ENCODE measurements at places on chromosomes 3 and 15.
A peak's percentile ranks its signal among the peaks of the same experiment; 100 is the strongest.

DNA sequence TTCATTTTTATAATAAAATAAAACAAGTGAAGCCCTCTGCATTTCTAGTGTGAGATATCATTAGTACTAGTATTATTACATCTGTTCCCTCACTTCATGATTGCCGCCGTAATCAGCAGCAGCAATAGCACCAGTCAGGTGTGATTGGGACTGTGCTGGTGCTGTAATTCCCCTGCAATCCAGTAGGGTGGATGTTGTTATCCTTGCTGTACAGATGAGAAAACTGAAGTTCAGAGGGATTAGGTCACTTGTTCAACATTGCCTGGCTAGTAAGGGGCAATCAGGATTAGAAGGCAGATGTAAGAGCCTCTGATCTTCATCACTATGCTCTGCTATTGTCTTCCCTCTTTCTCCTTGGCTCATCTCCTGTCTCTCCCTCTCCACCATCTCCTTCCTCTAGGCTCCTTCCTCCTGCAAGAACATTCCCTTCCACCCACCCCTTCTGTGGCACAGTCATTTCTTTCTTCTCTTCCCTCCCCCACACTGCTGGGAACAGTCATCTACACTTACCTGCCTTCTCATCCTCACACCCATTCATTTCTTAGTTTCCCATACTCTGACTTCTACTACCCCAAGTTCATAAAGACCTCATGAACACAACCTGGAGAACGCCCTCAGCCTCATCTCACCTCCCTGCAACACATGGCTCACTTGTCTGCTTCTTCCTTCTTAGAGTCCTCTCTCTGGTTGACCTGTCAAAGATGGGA lies 29.7 kb downstream of the CRYGS start:
- no peaks in the 10 kb centered on the region for H3K36me3 ChIP-seq
- H3K4me3 ChIP-seq: no peak overlapping the region
- H3K4me1 ChIP-seq: peaks cover 27% of the 10 kb centered on the region
- H3K27ac ChIP-seq: peak overlapping the region; percentile 23
- peaks cover 2% of the 10 kb centered on the region for H3K27me3 ChIP-seq
- DNase-seq: peak; percentile 6

GRCh38 chr3:3023111-3023745 lies 86.9 kb downstream of the IL5RA start:
- H3K36me3 ChIP-seq: no peaks in the 10 kb centered on the region
- no peak overlapping the region for H3K27ac ChIP-seq
- peaks cover 15% of the 10 kb centered on the region for H3K27me3 ChIP-seq
- H3K4me3 ChIP-seq: no peak overlapping the region
- DNase-seq: no peak
- H3K4me1 ChIP-seq: peaks cover 4% of the 10 kb centered on the region

- H3K36me3 ChIP-seq: no peaks in the 10 kb centered on the region
- H3K27me3 ChIP-seq: no peaks in the 10 kb centered on the region
- no peak overlapping the region for H3K4me3 ChIP-seq
- DNase-seq: no peak
- H3K4me1 ChIP-seq: no peaks in the 10 kb centered on the region
These were observed 285.1 kb upstream of the CCDC54 start for GRCh38 chr3:107092121-107092520.

- H3K27me3 ChIP-seq: peaks cover 9% of the 10 kb centered on the region
- no peak overlapping the region for H3K27ac ChIP-seq
- no peak for DNase-seq
- H3K36me3 ChIP-seq: no peaks in the 10 kb centered on the region
These were observed 46.8 kb downstream of the KBTBD8 start for GRCh38 chr3:67044955-67045354.

DNA sequence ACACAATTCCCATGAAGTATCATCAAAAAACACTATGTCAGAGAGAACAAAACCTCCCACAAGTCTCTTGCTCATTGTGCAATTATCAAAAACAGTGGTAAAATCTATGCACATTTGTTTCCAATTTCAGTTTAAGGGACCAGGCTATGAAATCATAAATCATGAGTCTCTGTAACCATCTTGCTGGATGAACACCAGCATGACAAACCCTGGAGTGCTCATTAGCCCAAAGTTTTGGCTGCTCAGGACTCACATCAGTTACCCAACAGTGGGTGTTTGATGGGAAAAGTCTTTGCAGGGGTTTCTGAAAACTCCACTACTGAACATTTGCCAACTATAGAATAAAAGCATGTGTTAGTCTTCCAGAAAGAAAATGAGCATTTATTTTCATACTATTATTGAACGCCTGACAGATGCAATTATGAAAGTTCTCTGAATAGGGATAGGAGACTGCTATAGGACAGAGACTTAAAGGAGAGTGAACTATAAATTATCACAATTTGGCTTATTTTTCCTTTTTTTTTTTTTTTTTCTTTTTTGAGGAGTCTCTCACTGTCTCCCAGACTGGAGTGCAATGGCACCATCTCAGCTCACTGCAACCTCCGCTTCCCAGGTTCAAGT lies 240.8 kb upstream of the KCNMB2 start:
- H3K4me3 ChIP-seq: no peak overlapping the region
- no peak for DNase-seq
- no peaks in the 10 kb centered on the region for H3K27me3 ChIP-seq
- H3K4me1 ChIP-seq: no peaks in the 10 kb centered on the region

DNA sequence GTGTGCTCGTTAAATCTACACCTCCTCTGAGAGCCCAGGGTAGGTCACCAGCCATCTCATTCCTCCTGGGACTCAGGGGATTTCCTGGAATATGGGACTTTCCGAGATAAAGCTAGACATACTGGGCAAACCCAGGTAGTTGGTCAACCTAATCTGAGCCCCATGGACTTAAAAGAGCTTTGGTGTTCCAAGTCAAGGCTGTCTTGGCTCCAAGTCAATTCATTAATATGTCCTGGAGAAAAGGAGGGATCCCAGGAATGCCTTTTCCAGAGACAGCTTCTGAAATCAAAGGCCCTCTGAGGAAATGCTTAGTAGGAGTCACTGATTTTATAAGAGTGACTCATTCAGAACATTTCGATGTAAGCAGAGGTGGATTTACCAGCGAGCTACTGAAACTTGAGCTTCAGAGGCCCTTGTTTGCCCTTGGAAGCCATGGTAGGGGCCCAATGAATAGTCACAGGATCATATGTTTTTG lies 137.3 kb upstream of the UBE2E1 start:
- H3K27ac ChIP-seq: no peak overlapping the region
- no peak overlapping the region for H3K4me3 ChIP-seq
- DNase-seq: no peak

DNA sequence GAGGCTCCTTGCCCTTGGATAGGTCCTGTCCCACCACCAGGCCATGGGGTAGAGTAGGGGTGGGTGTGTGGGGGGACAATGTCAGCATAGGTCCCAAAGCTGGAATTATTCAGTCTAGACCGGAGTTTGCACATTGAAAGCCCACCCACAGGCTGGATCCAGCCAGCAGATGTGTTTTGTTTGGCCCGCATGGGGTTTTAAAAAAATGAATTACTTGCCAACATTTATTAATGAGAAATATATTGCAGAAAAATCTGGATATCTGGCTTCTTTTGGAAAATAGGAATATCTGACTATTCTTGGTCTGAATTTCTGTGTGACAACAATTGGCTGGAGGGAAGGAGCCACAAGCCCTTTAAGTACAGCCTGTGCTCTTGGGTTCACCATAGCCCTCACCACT lies 17.3 kb upstream of the LRIG1 start:
- H3K27ac ChIP-seq: no peak overlapping the region
- no peak for DNase-seq
- H3K4me1 ChIP-seq: no peaks in the 10 kb centered on the region
- no peaks in the 10 kb centered on the region for H3K36me3 ChIP-seq

GRCh38 chr15:98207928-98208327 lies 247.4 kb downstream of the ARRDC4 start:
- no peak overlapping the region for H3K4me3 ChIP-seq
- DNase-seq: no peak
- no peaks in the 10 kb centered on the region for H3K4me1 ChIP-seq

DNA sequence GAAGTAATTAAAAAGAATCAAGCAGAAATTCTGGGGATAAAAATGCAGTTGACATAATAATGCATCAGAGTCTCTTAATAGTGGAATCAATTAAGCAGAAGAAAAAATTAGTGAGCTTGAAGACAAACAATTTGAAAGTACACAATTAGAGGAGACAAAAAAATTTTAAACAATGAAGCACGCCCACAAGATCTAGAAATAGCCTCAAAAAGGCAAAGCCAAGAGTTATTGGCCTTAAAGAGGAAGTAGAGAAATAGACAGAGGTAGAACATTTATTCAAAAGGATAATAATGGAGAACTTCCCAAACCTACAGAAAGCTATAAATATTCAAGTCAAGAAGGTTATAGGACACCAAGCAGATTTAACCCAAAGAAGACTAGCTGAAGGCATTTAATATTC lies 113.3 kb downstream of the TBC1D2B start:
- peaks cover 14% of the 10 kb centered on the region for H3K4me1 ChIP-seq
- no peak overlapping the region for H3K4me3 ChIP-seq
- no peaks in the 10 kb centered on the region for H3K36me3 ChIP-seq
- no peak overlapping the region for H3K27ac ChIP-seq
- H3K27me3 ChIP-seq: peaks cover 47% of the 10 kb centered on the region

DNA sequence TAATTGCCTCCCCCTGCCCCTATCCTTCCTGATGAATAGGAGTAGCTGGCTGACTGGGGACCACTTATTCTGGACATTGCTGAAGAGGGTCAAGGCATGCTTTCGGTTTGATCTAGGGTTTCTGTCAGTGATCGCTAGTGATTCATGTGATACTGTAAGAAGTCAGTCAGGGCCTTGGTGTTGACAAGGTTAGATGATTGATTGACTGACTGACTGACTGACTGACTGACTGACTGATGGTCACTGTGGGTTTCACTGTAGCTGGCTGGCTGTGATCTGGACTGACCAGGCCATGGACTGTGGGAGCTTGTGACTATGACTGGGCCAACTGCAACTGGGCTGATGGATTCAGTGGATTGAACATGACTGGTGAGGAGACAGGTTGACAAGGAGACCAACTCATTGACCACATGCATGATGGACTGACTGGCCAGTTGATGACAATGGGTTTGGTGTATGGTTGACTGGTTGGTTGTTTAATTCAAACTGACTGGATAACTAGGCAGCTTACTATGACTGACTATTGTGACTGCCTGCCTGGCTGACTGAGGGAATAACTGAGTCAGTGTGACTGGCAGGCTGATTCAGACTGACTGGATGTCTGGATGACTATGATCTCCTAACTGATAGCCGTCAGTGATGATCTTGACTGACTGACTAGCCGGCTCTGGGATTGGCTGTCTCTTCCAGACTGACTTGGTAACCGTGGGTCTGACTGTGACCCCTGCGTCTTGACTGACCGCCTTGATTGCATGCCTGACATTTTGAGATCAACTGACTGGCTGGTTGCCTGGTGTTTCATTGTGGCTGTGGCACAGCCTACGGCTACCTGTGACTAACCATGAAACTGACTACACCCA lies 509.9 kb downstream of the SHQ1 start:
- H3K4me3 ChIP-seq: no peak overlapping the region
- peaks cover 10% of the 10 kb centered on the region for H3K4me1 ChIP-seq
- no peak overlapping the region for H3K27ac ChIP-seq
- H3K36me3 ChIP-seq: no peaks in the 10 kb centered on the region
- H3K27me3 ChIP-seq: no peaks in the 10 kb centered on the region
- peak; percentile 71 for DNase-seq

DNA sequence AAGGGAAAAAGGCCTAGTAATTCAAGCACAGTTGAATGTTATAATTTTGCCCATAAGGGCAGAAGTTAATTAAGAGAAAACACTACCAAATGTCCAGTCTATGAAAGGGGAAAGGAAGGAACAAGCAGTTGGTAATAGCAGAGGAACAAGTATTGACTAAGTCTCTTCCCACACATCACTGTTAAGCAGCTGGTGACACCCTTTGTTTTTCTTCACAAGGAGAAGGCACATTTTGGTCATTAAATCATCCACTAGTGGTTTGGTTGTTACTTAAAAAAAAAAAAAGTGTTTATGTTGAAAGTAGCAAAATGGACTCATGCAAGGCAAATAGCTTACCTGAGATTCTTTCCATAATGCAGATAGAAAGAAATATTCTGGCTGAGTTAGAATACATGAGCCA lies 321.4 kb upstream of the NECTIN3 start:
- DNase-seq: no peak
- no peaks in the 10 kb centered on the region for H3K36me3 ChIP-seq
- no peaks in the 10 kb centered on the region for H3K4me1 ChIP-seq
- no peak overlapping the region for H3K4me3 ChIP-seq

- H3K4me3 ChIP-seq: no peak overlapping the region
- no peak overlapping the region for H3K27ac ChIP-seq
- H3K36me3 ChIP-seq: peaks cover 2% of the 10 kb centered on the region
- H3K27me3 ChIP-seq: no peaks in the 10 kb centered on the region
- DNase-seq: no peak
These were observed 7.4 kb upstream of the SNX22 start for GRCh38 chr15:64144192-64144564.

DNA sequence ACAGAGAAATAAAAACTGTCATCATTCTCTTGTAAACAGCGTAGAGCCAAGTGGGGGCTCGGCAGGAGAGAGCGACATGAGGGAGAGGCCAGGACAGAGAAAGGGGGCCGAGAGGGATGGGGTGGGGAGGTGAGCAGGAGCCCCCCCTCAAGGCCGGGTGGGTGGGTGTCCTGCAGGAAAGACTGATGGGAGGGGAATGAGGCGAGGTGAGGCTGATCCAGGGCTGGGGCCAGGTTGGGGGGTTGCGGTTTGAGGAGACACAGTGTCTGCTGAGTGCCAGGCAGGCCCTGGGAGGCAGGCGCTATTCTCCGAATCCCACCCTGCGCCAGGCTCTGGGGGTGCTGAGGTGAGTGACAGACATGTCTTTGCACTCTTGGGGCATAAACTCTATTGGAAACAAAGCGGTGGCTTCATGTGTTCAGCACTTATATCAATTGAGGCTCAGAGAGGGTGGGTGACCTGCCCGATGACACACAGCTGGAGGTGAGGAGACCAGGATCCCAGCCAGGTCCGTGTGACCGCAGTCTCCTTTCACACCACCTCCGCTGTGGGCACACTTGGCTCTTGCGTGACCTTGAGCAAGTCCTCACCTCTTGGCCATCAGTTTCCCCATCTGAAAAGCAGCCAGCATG lies 19.6 kb upstream of the CSPG4 start:
- H3K4me1 ChIP-seq: peaks cover 6% of the 10 kb centered on the region
- H3K27me3 ChIP-seq: peaks cover 14% of the 10 kb centered on the region
- H3K27ac ChIP-seq: no peak overlapping the region

DNA sequence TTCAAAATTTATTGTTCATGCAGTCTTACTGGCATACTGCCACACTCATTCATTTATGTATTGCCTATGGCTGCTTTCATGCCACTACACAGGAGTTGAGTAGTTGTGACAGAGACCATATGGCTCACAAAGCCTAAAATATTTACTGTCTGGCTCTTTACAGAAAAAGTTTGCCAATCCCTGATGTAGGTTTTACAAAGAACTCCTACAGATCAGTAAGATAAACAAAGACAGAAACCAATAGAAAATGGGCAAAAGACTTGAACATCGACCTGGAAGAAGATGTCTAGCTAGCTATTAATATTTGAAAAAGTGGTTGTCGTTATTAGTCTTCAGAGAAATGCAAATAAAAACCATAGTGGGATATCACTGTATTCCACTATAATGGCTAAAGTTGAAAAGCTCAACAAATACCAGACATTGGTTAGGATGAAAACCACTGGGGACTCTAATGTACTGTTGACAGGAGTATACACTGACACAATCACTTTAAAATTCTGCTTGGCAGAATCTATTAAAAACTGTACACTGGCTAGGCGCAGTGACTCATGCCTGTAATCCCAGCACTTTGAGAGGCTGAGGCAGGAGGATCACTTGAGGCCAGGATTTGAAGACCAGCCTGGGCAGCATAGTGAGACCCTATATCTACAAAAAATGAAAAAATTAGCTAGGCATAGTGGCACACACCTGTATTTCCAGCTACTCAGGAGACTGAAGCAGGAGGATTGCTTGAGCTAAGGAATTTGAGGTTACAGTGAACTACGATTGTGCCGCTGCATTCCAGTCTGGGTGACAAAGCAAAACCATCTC lies 87.7 kb downstream of the NEO1 start:
- peaks cover 42% of the 10 kb centered on the region for H3K4me1 ChIP-seq
- no peak overlapping the region for H3K27ac ChIP-seq
- H3K27me3 ChIP-seq: no peaks in the 10 kb centered on the region
- DNase-seq: no peak

All from T-helper 2 cell treated with Interferon-gamma antibody and Interleukin-4, amounts not matched to agents 5 μg/mL and 100 μg/mL, for 36 hours (primary cell).